ENCODE measurements at places on chromosomes 2 and 18.

GRCh38 chr2:232871418-232871834 is 1.4 kb downstream of the SNORC start:
- DNase-seq: no peak

DNA sequence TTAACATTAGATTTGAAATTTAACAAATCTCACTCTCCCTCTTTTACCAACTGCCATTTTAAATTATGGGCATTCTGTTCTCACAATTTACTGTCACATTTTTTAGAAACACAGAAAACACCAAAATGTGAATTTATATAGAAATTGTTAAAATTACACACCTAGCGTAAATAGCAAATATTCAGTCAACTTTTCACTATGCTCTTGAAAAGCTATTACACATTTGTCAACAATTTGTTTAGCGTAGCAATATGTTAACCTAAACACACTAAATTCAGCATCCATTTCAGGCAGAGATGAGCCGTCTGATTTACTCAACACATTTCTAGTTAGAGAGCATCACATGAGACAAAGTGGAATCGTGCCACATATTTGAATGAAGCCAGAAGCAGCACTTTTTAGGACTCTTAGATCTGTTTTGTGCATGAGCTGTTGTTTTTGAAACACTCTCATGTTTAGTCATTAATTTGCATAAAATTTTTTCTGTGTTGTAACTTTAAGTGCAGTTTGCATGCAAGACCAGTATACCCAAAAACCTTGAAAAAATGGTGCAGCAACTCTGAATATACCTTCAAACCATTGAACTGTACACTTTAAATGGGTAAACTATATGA is 8.2 kb downstream of the TTC32 start:
- DNase-seq: no peak

DNA sequence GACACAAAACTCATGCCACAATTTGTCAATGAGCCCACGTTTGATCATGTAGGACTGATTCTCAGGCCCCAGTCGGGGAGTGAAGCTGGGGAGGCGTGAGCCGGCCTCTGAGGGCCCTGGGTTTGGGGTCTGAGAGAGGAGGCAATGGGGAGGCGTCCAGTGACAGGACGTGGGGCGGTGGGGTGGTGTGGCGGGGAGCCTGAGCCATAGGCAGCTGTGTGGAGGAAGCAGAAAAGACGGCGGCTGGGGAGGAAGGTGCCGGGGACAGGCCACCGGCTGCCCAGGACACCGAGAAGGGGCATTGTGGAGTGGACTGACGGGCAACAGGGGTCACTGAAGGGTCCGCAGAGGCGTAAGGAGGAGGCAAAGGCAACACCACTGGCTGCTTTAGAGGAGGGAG is 7.2 kb downstream of the CHPF start:
- DNase-seq: no peak

GRCh38 chr18:76208678-76209306 is 286.2 kb downstream of the ZNF516 start:
- no peak for DNase-seq

GRCh38 chr2:120543899-120544298 is 191.8 kb upstream of the GLI2 start:
- no peak for DNase-seq

DNA sequence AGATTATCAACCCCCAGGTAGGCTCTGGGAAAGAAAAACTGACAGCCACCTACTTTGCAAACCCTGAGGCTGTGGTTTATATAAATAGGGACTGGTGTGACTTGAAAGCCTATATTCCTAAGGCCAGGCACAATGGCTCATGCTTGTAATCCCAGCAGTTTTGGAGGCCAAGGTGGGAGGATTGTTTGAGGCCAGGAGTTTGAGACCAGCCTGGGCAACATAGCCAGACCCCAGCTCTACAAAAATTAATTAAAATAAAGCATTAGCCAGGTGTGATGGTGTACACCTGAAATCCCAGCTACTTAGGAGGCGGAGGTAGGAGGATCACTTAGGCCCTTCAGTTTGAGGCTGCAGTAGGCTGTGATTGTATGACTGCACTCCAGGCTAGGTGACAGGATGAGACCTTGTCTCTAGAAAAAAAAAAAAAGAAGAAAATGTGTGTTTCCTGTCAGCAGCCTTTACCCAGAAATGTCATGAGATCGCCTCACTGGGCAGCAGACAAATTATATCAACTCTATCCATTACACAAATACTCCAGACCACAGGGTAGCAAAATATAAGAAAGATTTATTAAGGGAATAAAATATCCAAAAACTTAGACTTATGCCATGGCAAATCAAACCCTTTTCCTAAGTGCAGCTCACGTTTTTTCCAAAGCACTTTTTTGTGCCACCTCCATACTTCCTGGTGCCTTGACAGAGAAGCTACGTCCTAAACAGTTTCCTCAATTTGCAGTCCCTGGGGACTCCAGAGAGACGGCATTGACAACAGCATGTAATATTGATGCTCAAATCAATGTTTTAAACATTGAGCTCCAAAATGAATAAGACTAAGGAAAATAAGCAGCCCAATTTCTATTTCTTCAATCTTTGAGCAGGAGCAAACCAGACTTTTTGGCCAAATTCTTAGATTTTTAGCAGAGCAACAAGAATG is 190.8 kb upstream of the NDUFV2 start:
- DNase-seq: no peak

DNA sequence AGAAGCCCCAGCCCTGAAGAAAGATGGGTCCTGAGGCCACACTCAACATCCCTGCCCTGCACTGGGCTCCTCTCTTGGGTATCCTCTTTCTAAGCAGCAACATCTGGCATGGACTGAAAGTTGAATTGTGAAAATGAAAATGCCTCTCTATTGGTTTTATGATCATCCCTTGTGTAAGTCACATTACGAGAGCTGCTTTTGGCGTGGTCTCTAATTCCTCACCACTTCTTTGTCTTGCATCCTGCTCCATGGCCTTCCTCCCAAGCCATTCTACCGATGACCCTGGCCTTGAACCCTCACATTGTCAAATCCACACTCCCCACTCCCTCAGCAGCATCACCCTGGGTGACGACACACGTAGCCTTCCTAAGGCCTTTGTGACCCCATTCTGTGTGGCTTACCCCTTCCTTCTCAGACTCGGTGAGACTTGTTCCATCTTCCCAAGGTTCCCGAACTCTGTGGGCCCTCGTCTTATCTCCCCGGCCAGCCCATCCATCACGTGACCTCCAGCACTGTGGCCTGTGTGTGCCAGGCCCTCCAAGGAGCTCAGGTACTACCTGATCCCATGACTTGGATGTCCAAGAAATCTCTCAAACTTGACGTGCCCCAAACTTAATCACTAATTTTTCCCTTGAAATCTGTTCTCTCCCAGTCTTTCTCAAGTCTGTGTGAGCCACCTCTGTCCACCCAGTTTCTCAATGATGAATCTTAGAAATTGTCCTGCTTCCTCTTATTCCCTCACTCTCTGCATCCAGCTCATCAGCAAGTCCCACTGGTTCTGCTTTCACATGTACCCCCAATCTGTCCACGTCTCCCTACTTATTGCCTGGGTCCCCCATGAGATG is 194.7 kb upstream of the HS6ST1 start:
- DNase-seq: no peak
